RWPE1 (cell line): ENCODE measurements at places on chromosomes 3 and 15.

GRCh38 chr3:171809611-171809860 is 747 bp downstream of the PLD1 start:
- DNase-seq: peak; percentile 45

DNA sequence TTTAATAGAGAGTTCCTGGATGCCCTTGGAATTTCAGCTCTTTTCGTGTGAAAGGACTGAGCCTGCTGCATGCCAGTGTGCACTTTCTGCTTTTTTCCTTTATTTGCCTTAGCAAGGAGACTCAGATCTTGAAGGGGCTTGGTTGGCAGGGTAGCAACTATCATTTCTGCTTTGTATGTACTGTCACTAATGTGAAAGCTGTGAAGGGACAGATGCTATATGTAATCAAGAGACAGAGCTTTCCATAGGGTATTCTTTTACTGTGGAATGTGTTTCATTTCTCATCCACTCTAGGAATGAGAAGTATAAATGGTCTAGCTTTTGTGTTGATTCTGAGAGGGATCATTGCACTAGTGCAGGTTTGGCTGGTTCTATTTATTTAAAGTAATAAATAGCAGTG is 332.5 kb upstream of the MANF start:
- DNase-seq: no peak

- no peak for DNase-seq
These were observed 768.7 kb downstream of the EPHA3 start for GRCh38 chr3:89876116-89876515.

DNA sequence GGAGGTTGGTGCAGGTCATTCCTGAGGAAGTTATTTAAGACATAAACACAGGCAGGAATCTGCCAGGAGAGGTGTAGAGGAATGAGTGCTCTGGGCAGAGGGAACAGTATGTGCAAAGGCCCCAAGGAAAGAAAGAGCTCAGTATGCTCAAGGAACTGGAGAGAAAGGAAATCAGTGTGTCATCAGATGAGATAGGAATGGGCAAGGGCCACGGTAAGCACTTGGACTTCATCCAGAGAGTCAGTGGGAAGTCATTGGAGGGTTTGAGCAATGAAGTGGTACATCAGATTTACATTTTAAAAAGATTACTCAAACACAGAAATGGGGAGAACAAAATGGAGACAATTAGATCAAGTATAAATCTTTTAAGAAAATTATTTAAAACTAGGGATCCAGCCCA is 272.2 kb downstream of the ADAMTSL3 start:
- DNase-seq: no peak

DNA sequence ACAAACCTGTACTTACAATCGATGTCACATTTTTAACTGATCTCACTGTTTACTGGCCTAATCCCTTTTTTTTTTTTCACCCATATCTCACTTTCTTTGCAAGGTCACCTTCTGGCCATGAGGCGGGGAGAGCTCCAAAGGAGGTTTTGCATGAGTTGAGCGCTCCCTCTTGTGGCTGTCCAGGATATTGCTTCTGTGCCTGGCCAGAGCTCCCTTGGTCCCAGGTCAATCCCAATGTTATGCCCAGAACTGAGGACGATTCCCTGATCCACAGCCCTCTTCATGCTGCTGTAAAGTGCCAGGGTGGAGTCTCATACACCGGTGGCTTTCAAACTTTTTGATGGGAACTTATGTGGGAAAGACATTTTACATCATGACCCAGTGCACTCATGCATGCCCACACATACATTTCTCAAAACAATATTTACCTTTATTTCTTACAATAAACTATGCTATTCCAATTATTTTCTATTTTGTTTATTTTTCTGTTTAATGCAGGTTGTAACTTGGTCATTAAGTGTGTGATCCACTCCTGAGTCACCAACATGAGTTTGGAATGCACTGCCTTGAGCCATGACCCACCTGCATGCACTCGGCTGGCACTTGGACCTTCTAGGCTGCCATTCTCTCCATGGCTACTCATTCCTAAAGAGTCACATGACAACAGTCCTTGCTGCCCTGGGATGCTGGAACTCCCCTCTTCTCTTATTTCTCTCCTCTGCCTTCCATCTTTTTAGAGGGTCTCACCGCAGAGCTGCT is 9.6 kb upstream of the SST start:
- peak; percentile 70 for DNase-seq

GRCh38 chr3:72153477-72154314 is 368.7 kb upstream of the PROK2 start:
- no peak for DNase-seq

GRCh38 chr15:75235760-75236729 is 22.1 kb upstream of the GOLGA6C start:
- no peak for DNase-seq

- DNase-seq: no peak
These were observed 6.1 kb downstream of the ULK3 start for GRCh38 chr15:74836846-74837245.

GRCh38 chr3:13086531-13086981 is 13.3 kb upstream of the IQSEC1 start:
- DNase-seq: no peak

- DNase-seq: no peak
These were observed 65.8 kb downstream of the ZNF280D start for GRCh38 chr15:56667517-56667916.

DNA sequence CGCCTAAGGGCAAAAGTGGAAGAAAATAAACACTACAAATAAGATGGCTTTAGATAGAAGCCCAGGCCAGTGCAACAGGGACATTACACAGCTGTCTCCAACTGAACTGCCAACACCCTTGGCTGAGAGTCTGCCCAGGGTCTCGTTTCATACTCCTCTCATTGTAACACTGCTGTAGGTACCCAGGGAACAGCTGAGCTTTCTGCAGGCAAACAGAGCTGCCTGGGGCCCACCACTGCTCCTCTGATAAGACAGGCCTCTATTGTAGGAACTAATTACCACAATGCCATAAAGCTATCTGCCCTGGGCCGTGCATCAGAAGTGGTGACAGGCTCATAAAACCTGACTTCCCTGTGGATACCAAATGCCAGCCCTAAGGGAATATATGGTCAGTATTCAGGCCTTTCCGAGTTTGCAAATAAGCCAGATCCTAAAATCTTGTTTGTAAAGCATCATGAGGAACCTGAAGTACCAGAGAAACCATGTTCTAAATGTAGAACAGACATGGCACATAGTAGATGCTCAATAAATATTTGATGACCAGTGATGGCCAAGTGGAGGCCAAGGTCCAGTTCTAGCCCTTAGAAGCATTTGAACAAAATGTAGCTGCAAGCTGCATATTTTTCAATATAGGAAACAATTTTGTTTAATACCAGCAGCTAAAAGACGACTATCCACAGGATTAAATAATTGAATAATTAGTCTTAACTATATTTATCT is 84.3 kb upstream of the NEO1 start:
- DNase-seq: no peak

- DNase-seq: no peak
These were observed 44.8 kb upstream of the GNB5 start for GRCh38 chr15:52236013-52236412.

GRCh38 chr15:100944244-100944895 is 25.2 kb downstream of the LRRK1 start:
- DNase-seq: no peak
